Esophagus mucosa (tissue), 1 donor: ENCODE measurements at places on chromosomes 11 and 22.

DNA sequence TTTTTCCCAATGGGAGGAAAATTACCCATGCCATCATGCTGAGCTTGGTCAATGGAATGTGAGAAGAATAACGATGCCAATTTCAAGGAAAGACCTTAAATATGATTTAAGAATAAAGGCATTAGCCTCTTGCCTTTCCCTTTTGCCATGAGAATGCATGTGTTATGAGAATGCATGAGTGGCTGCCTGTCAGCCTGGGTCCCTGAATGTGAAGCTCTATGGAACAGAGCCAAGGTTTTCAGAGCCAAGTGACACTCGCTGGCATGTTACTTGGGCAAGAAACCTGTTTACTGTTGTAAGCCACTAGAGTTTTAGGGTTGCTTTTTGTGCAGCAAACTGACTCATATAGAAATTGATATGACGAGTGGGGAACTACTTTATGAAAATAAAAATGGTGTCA lies 75.7 kb downstream of the JRKL start:
- ATAC-seq = no peak

- ATAC-seq = no peak
Measured at GRCh38 chr11:293271-293851, 4.4 kb downstream of the PGGHG start.

DNA sequence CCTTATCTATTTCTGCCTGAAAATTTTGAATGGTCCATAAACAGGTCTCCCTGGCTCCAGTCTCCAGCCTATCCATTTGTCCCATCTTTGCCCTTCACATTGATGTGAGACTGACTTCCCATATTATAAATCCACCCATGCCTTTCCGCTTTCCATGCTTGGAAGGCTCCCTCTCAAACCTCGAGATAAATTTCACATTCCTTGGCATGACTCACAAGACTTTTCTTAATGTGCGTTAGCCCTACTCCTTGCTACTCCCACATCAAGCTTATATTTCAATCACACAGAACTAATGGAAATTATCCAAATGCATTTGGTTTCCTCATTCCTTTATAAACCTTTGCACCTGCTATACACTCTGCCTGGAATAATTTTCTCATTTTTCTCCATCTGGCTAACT lies 163.7 kb upstream of the NTM start:
- ATAC-seq = no peak

DNA sequence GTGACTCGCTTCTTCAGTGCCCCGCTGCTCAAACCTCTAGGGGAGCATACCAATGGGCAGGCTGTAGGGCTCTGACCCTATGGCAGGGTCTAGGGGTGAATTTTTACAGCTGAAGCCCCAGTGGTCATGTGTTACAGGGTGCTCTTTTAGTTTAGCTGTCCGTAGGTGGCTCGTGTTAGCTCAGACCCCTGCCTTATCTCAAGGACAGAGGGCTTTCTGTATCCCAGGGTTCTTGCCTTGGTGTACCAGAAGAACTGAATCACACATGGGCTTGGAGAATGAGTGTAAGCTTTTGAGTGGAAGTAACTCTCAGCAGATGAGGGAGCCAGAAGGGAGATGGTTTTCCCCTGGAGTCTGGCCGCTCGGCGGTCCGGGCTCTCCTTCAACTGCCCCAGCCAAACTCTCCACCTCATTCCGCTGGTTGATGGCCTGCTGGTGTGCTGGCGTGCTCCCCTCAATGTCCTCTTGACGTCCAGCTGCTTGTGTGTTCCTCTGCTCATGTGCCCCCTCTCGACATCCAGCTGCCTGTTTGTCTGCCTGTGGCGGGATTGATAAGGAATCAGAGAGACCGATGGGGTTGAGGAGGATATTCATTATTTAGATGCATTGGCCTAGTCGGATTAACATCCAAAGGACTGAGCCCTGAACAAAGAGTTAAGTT lies 37.5 kb downstream of the BIRC2 start:
- ATAC-seq = no peak

GRCh38 chr11:78773077-78773476 lies 198.4 kb upstream of the NARS2 start:
- ATAC-seq = no peak
